NCI-H1105 (cell line): ENCODE measurements at places on chromosomes 4 and X.

DNA sequence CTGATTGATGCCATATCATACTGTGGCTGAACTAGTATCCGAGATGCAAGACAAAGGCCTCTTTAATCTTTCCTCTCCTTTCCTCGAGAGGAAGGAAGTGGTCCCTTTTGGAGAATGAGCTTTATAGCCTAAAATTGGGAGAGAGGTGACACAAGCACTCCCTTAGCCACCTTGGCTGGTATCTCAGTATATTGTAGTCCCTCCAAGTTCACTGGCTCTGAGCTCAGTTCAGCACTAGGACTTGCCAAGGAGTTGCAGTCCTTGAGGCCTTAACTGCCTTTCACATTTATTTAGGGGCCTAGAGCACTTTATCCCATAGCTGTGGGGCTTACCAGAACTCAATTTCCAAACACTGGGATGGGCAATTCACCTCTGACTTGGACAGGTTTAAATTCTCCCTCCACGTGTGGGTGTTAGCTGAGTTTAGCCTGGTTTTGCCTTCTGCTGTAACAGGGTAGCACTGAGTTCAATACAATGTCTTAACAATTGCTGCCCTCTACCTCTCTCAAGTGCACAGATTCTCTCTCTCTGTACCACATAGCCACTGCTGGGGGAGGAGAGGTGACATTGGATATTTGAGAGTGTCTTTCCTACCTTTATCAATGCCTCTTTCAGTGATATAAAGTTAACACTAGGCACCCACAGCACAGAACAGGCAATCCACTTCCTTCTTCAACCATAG lies 216.4 kb downstream of the TECRL start:
- DNase-seq = no peak

DNA sequence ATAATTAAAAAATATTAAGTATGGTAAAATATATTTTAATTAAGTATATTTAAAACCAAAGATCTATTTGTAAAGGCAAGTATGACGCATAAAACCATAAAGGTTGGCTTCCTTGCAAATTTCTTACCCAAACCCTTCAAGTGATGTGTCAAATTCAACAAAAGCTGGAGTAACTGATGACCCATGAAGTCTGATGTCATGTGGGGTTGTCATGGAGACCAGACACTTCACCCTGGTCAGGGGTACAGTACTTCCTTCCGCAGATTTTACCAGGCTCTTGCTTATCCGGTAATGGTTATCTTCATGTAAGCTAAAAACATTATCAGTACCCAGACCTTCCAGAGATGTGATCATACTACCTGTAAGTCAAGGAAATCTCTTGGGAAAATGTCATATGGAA lies 170.1 kb downstream of the WDFY3 start:
- no peak for DNase-seq

DNA sequence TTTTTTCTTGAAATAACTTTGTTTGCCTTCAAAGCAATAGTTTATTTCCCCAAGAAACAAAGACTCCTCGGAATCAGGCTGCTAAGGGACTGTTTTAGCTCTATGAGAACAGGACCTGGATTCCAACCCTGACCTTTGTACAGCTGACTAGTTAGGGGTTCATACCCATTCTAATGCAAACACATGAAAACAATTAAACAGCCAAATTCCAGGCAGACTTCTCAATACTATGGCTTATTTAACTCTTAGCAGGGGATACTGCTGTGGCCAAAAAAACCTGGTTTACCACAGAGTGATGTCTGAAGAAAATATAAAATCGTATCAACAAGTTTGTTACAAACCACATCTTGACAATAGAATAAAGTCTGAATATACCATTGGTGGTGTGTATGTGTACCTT lies 129.6 kb upstream of the INTU start:
- no peak for DNase-seq

DNA sequence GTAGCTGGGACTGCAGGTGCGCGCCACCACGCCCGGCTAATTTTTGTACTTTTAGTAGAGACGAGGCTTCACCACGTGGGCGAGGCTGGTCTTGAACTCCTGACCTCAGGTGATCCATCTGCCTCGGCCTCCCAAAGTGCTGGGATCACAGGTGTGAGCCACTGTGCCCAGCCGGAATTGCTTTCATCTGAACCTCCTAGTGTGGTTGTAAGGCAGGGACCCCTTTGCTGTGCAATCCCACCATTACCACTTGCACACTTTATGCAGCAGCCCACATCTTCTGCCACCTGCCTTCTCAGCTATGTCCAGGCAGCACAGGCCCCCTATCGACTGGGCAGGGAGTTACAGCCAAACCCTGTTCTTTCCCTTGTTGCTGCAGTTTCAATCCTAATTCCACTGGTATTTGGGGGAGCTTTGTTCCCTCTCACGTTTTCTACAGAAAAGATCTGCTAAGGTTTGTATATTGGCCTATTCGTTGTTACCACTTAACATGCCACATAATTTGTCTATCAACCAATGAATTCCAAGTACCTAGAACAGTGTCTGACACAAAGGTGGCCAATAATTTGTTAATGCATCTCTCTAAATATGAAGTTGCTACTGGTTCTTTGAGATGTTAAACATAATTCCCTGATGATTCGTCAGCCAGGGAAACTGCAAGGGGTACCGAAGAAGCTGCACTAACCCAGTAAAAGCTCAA lies 6.5 kb downstream of the RPL39 start:
- DNase-seq = no peak

GRCh38 chrX:129523079-129523911 lies at the start of gene SMARCA1:
Gene SMARCA1, minus strand, starts transcription at chrX:129523490. Its CDS starts 120 bp downstream, at chrX:129523370.
- no peak for DNase-seq

DNA sequence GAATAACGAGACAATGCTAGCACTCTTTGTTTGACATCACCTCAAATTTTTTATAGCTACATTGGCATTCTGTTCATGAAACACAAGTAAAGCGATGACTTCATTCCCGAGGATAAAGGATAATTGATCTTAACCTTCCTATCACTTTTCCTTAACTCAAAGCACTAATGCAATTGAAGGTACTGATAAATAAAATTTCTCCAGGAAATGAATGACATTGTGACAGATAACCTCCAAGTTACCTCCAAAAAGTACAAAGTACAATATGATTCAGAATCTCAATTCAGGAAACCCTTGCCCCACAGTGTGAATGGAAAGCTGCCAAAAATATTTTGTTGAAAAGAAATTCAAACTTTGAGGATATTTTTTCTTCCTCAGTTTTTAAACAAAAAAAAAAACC lies 1.8 kb downstream of the PRSS12 start:
- no peak for DNase-seq

GRCh38 chr4:169341490-169341889 lies 70.7 kb upstream of the SH3RF1 start:
- no peak for DNase-seq

DNA sequence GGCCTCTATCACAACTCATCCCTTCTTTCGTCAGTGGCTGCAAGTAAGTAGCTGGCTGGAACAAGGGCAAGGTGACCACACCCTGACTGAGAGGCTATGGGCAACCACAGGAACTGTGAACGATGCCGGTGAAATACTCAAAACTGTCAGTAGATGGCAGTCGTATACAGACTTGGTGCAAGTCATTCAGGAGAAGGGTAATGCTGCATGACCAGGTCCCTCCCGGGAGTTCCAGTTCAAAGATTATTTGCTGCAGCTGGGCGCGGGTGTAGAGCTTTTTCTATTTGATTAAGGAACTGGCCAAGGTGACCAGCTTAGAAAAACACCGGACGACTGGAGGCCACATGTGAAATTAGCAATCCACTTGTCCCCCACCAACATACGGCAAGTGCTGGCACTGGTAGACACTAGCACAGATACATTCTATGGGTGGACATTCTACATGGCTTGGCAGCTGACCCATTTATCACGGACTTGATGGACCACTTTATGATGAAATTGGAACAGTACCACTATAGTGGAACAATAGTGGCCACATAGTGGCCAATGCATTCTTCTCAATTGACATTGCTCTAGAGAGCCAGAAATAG lies 726.6 kb downstream of the TRAM1L1 start:
- DNase-seq = no peak

DNA sequence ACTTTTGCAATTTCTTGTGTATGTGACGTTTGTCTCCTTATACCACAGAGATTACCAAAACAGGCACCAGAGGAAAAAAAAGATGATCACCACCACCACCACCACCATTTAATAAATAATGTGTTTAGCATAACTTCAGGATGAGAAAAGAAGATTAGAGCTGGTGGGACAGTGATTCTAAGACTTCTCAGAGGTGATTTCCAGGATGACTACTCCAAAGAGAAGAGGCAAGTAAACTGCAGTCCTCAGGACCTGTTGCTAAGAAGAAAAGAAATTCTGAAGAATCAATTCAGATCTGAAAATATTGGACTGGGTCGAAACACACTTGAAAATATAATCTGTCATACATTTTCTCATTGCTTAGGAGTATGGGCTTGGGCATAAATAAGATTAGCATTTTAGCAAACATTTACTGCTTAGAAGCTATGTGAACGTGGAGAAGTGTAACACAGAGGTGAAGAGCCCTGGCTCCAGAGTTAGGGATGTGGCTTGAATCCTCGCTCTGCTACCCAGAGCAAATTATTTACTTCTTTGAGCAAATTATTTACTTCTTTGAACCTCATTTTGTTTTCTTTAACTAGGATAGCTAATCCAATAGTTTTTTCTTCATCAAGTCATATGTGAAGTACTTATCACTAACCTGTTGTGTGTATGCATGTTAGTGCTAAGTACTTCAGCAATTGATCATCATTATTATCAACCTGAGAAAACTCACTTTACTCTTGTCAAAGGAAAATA lies 10.5 kb upstream of the YTHDC1 start:
- no peak for DNase-seq

- no peak for DNase-seq
Observed at GRCh38 chr4:143348233-143349077, 11.8 kb downstream of the GAB1 start.

GRCh38 chr4:122827879-122828601 lies 1.4 kb downstream of the FGF2 start:
- no peak for DNase-seq

DNA sequence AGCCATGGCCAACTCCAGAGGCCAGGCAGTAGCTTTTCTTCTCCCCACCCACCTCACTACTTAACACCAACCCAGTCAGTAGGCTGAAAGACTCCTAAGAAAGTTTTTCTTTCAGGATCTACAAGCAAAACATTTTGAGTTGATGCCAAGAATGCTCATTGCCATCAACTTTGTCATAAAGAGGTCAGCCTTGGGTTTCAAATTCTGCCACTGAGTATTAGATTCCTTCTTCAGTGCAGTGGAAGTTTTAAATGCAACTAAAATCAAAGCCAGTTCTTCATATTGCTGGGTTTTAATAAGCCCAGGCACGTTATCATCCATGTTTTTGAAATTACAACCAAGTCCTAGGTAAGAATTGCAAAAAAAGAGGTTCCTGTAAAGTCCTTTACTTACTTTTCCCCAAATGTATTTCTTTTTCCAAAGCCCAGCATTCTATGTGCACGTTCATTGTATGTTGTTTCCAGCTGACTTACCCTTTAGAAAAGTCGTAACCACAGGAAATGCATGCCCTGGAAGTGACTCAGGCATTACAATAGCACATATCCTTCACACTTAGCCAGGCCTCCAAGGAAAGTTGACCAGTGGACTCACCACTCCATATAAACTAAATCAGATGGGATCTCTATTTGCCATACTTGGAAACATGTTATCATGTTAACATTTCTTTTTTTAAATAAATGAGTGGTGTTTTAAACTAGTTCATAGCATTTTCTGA lies 229.9 kb downstream of the SOX3 start:
- DNase-seq = no peak

- no peak for DNase-seq
Observed at GRCh38 chrX:44400588-44400987, 57.1 kb upstream of the EFHC2 start.

GRCh38 chr4:139333046-139333445 lies 30.8 kb upstream of the NDUFC1 start:
- no peak for DNase-seq
